ENCODE measurements at places on chromosomes 5 and 9.

GRCh38 chr5:50856401-50857119 is 190.1 kb downstream of the PARP8 start:
- DNase-seq: no peak

GRCh38 chr5:154816891-154817492 is 33.4 kb downstream of the FAXDC2 start:
- DNase-seq: no peak

- no peak for DNase-seq
These were observed 90.3 kb downstream of the ADAMTSL1 start for GRCh38 chr9:18564018-18564880.

GRCh38 chr5:112694853-112695709 is 42.6 kb upstream of the APC start:
- DNase-seq: no peak

DNA sequence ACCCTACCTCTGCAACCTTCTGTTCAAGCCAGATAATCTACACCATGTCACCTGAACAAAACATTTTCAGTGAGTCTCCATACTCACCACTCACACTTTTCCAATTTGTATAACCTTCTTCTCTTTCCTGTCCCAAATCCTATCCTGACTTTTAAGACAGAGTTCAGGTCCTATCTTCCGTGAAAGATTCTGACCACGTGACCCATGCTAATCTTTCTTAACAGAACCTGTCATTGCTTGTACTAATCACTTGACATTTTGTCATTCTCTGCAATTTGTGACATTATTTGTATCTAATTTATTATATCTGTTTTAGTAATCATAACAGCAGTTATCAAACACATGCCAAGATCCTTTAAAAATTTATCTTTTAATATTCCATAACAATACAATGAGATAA is 132.5 kb upstream of the PRLR start:
- no peak for DNase-seq

DNA sequence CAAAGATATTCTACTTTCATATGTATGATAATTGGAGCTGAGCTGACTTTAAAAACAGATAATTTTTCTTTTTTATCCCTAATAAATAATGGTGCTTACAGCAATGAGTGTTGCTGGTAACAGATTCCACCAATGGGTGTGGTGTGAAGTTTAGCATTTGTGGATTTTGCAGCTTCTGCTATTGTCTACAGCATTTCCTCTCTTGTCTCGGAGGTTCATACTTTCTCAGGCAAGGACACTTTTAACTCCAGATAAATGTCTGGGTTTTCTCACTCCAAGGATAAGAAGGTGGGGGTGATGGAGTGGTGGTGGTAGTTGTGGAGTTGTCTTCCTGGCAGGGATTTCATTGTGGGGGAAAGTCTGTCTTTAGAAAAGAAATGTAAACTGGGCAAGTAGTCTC is 120.0 kb upstream of the CDKN2B start:
- no peak for DNase-seq

- no peak for DNase-seq
These were observed 176.2 kb downstream of the IRX2 start for GRCh38 chr5:2575292-2575691.

- no peak for DNase-seq
These were observed 83.3 kb downstream of the ICE1 start for GRCh38 chr5:5505815-5506214.

GRCh38 chr5:36108758-36109460 is 42.2 kb upstream of the UGT3A2 start:
- peak; percentile 35 for DNase-seq

GRCh38 chr5:63125392-63125791 is 546.8 kb downstream of the LRRC70 start:
- no peak for DNase-seq

DNA sequence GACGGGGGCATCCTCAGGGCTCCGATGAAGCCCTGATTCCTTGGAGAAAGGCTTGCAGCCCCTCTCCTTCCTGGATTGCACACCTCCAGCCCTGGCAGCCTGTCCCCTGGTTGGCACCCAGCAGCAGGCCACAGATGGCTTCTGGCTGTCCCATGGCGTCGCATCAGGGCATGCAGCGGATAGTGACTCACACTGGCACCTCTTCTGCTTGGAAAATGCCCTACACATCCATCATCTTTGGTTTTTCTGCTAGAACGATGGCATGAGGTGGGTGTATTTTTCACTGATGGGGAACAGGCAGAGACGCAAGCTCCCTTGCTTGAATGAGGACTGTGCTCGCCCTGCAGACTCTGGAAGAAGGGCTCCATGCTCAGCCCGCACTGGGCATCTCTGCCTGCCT is 23.2 kb upstream of the IER5L start:
- no peak for DNase-seq

GRCh38 chr9:129693741-129694140 is 28.3 kb downstream of the PRRX2 start:
- no peak for DNase-seq

DNA sequence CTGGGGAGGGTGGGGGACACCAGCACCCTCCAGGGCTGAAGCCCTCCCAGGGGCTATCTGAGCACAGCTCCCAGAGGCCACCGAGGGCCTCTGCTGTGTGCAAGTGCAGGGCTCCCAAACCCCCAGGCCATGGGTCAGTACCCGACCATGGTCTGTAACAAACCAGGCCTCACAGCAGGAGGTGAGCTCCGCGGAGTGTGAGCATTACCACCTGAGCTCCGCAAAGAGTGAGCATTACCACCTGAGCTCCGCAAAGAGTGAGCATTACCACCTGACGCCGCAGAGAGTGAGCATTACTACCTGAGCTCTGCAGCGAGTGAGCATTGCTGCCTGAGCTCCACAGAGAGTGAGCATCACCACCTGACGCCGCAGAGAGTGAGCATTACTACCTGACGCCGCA is 152.9 kb upstream of the IRX2 start:
- no peak for DNase-seq

- peak; percentile 39 for DNase-seq
These were observed 81.2 kb downstream of the ARSB start for GRCh38 chr5:78903861-78904260.

GRCh38 chr9:13001989-13002580 is 227.3 kb downstream of the LURAP1L start:
- DNase-seq: no peak

DNA sequence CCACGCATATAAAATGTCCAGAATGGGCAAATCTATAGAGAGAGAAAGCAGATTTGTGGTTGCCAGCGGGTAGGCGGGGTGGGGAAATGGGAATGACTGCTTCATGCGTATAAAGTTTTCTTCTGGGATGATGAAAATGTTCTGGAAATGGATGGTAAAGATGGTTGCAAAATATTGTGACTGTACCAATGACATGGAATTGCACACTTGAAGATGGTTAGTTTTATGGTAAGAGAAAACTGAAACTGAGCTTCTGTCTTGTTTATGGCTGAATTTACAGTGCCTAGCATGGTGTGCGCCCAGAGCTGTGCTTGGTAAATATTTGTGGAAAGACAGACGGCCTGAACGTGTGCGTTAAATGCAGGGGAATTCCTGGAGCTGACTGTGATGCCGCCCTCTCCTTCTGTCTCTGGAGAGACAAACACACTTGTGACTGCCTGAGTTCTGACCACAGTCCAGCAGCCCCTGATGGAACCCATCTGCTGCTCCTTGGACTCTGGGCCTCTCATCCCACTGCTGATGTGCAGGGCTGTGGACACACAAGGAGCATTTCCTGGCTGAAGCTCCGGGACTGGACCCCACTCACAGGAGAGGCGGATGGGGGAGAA is 8.6 kb upstream of the PTGES start:
- no peak for DNase-seq

GRCh38 chr9:106976772-106977171 is 113.8 kb downstream of the ZNF462 start:
- DNase-seq: no peak

GRCh38 chr5:79189439-79190234 is 46.3 kb upstream of the JMY start:
- no peak for DNase-seq

DNA sequence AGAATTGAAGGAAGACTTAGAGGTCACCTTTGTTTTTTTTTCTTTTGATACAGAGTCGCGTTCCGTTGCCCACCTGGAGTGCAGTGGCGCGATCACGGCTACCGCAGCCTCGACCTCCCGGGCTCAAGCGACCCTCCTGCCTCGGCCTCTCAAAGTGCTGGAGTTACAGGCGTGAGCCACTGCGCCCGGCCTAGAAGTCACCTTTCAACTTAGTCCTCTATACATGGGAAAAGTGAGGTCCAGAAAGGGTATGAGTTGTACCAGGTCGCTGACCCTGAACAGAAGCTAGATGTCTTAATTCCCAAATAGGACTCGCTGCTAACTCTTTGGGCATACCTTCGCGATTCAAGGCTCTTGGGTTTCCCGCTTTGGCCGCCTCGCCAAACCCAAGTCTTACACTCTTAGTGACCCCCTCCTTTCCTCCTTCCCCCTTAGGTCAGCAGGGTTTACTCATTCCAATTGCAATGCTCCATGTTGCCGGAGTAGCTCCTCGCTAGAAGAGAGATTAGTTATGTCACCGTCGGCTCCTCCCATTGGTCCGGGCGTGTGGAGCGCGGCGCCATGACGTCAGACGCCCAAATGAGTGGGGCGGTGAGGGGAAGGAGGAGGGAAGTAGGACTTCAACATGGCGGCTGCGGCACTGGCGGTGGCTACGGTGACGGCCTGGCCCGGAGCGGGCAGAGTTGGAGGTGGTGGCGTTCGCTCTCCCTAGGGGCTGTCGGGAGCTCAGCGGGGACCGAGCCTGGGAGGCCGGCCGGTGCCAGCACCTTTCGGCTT is at the start of gene UBAP1:
Gene UBAP1 (plus strand): TSS at position 608 of the 777 bp plus-strand sequence. CDS start 41,872 bp downstream, outside the sequence.
- DNase-seq: peak; percentile 97

DNA sequence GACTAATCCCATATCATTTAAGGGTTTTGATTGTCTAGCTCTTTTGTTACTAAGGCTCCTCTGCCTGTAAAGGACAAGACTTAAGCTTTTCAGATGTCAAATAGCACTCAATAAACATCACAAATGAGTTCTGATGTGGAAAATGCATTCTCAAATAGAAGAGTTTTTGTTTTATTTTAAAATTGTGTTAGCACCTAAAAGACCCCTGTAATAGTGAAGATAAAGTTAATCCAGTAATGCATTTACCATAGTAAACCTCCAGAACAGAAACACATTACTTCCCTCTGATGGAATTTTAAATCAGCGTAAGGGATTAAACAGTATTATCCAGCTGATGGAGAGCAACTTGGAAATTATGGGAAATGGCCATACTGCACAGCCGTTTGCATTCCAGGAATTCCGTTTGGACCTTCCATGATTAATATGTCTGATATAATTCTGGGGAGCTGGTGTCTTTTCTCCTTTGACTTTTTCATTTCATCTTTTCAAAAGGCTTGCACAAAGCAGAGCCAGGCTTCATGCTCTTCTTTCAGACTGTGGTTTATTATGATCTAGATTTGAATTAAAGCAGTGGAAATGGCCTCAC is 105.6 kb downstream of the PPP2R2B start:
- DNase-seq: no peak

GRCh38 chr5:173324115-173325001 is 3.9 kb downstream of the STC2 start:
- DNase-seq: no peak

- no peak for DNase-seq
These were observed 107.0 kb downstream of the ACTL7B start for GRCh38 chr9:108748776-108749175.

- DNase-seq: no peak
These were observed 1081.6 kb upstream of the ACO1 start for GRCh38 chr9:31302620-31303418.

GRCh38 chr5:67896930-67897313 is 318.6 kb upstream of the PIK3R1 start:
- no peak for DNase-seq

- DNase-seq: no peak
These were observed 37.4 kb downstream of the CSNK1G3 start for GRCh38 chr5:123549256-123549904.

- DNase-seq: peak; percentile 3
These were observed 27.0 kb downstream of the CNOT8 start for GRCh38 chr5:154885439-154885838.

GRCh38 chr9:91192381-91193086 is 169.2 kb downstream of the AUH start:
- no peak for DNase-seq

- DNase-seq: no peak
These were observed 10.3 kb upstream of the PRUNE2 start for GRCh38 chr9:76916231-76916630.

- DNase-seq: peak; percentile 96
These were observed 127.5 kb upstream of the MTAP start for GRCh38 chr9:21674894-21675293.

GRCh38 chr5:27494887-27495286 is 456.5 kb upstream of the CDH9 start:
- DNase-seq: peak; percentile 91

Measured in bronchial epithelial cell (primary cell).